ENCODE measurements at places on chromosomes 16 and 17. TPM values are rescaled to one million over a fixed set of nuclear protein-coding genes. Genes with fewer than 3 reads are reported as not detected.

Gene CYGB
- total RNA-seq = 4.4 TPM

Gene OTOP3
- total RNA-seq = not detected

Gene KRTAP4-9
- total RNA-seq = not detected

Gene EFNB3
- total RNA-seq = 0.16 TPM

Gene C16orf86
- total RNA-seq = 2.8 TPM

Gene HERPUD1
- 106 TPM for total RNA-seq

Gene CSH1
- total RNA-seq = not detected

Gene PRCD
- total RNA-seq = 0.49 TPM

Gene CLEC19A
- total RNA-seq = not detected

Gene KRT222
- total RNA-seq = under 0.01 TPM

All from bladder microvascular endothelial cell (primary cell).